ENCODE measurements at places on chromosomes 3 and 15.
A peak's percentile ranks its signal among the peaks of the same experiment; 100 is the strongest.

- DNase-seq, result no peak
Measured at GRCh38 chr3:13615019-13615528, 66.1 kb downstream of the FBLN2 start.

DNA sequence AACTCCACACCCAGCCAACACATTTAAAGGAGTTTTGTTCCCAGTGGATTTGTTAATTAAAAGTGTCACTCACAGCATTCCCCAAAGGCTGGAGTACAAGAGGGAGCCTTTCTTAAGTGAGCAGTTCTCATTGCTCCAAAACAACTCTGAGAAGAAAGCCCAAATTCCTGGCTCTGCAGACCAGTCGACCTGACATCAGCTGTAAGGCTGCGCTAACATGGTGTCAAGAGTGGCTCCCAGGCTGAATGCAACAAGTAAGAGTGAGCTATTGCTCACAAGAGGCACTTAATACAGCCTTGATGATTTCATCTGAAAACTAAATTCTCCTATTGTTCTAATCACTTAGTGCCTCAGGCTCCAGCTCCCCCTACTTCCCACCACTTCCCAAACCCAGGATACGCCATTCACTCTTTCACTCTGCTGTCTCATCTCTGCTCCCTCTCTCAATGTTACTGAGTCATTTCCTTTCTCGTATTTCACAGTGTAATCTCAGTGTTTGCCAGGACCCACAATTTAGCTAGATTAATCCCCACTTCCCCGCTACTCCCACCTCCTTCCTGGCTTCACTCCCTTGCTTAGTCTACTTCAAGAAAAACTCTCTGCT, 81.8 kb downstream of the WWTR1 start:
- peak; percentile 97 for DNase-seq

DNA sequence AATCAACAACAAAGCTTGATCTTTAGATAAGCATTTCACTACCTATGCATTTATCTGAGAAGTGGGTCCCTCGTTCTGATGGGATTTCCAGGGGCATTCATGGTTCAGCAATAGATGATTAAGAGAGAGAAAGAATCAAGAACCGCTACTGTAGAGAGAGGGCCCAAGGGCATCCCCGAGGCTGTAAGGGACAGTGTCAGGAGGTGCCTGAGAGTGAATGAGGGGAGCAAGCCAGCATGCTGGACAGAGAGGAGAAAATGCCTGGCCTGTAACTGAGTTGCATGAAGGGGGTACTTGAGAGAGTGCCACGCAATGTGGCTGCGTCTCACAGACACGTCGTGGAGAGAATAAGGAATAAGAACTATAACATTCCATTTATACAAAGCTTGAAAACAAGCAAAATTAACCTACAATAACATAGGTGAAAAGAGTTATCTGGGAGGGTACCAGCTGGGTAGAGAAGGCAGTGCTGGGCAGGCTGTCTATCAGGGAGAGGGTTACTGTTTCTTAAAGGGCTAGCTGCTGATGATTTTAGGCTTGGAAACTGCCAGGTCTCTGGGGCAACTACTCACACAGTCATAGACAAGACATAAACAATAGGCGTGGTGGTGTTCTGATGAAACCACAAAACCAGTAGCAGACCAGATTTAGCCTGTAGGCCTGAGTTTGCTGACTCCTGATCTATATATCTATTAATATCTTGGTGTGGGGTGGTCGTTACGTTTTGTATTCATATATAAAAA, 374.6 kb upstream of the CFAP20DC start:
- DNase-seq, result no peak

DNA sequence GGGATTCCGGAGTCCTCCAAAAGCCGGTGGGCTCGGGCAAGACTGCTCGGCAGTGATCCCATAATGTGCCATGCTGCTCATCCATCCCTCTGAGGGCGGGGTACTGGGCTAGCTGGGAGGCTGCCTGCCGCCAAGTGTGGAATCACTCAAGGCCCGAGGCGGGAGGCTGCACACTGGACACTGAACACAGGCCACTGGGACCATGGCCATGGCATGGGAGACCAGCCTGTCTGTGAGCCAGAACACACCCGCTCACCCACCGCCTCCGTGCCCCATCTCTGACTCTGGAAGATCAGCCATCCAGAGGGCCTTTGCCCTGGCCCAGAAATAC, 1.4 kb downstream of the C3orf22 start:
- DNase-seq, result no peak

GRCh38 chr15:78915341-78916087, 29.3 kb downstream of the CTSH start:
- no peak for DNase-seq

- peak; percentile 58 for DNase-seq
Measured at GRCh38 chr3:72270072-72270681, 485.2 kb upstream of the PROK2 start.

DNA sequence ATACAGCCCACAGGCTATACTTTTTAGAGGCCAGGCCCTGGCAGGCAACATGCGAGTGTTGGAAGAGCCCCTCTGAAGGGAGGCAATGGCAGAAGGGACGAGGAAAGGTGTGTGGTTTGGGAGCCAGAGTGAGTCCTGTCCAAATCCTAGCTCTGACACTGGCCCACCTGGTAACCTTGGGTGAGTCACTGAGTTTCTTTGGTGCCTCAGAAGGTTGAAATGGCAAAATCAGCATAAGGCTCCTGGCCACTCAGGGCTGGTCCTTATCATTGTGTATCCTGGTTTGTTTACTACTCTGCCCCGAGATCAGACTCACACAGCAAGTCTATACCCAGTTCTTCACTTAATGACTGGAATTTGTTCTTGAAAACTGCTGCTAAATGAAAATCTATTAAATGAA, 71.4 kb upstream of the TLE3 start:
- no peak for DNase-seq

DNA sequence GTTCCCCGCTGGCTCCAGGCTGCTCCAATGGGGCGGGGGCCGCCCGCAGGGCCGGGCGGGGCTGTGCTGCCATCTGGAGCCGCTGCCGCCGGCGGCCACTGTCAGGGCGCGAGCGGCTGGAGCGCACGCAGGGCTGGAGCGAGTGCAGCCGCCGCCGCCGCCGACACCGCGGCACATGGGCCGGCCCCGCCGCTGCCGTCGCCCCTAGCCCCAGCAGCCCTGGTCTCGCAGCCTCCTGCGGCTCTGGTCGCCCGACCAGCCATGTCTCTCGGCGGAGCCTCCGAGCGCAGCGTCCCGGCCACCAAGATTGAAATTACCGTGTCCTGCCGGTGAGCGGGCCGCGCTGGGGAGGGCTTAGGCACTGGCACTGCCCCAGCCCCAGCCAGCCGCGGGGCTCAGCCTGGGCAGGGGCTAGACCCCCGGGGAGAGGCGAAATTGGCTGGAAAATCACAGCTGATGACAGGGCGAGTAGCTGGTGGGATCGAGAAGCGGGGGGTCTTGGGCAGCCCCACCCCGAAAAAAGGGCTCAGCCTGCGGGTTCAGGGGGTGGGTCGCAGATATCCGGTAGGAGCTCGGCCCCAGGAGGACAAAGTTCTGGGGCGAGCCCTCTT, at the start of gene CPNE9:
Gene CPNE9, plus strand, starts transcription at position 98 of the 611 bp plus-strand sequence. Its CDS starts 164 bp downstream, at position 262.
- DNase-seq, result no peak

DNA sequence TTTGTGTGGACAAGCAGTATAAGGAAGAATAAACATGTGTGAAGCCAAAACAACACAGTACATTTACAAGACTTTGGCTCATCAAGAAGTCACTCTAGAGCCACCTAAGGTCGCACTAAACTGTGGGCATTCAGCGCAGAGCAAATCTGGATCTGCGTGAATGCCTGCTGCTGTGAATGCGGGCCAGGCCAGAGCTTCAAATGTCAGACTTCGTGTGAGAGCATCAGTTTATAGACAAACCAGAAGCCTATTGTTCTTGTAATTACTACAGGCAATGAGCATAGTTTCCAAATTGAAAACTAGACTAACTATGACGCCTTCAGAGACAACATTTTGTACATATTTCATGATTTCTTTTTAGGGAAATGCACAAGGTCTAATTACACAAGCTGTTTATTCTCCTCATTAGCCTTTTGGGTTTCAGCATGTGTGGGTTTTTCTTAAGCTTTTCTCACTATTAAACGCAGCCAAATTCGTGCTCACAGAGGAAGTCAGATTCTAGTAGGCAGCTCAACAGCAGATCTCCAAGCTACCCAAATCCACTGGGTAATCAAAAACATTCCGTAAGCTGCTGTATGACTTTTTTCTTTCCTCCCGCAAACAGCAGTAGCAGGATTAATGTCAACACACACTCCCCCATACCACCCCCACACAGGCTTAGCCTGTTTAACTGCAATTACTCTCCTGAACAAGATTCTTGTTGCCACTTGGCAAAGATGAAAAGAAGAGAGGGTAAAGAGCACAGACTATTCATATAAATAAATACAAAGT, 84.5 kb upstream of the SETMAR start:
- DNase-seq, result no peak

DNA sequence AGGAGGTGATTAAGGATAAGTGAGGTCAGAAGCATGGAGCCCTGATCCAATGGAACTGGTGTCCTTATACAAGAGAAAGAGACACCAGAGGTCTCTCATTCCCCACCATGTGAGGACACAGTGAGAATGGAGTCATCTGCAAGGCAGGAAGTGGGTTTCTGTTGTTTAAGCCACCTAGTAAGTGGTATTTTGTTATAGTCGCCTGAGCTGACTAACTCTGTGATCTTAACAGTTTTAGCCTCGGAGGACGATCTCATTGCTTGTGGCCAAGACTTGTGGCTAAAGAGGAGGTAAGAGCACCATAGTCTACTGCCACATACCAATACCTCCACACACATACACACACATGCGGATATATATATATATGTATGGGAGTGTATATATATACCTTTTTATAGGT, 73.8 kb downstream of the MCTP2 start:
- no peak for DNase-seq

GRCh38 chr3:31710123-31710803, 177.5 kb downstream of the STT3B start:
- DNase-seq, result no peak

GRCh38 chr15:71290881-71291635, 175.8 kb downstream of the THSD4 start:
- DNase-seq, result no peak

DNA sequence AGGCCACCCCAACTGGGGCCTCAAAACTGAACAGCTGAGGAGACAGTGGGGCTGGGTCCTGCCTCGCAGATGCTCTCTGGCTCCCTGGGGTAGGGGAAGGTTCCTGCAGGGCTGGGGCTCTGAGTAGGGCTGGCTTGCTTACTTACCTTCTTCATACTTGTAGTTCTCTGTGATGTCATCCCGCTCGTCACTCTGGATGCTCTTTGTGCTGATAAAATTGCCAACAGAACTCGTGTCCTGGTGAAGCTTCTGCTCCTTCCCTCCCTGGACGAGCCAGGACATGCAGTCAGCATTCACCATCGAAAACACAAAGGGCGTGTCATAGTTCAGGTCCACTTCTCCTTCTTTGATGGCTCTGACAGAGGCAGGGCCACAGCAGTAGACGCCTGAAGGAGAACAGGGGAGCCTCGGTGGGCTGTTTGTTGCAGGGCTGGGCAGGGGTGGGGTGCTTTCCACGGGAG, 17.9 kb upstream of the EPB42 start:
- DNase-seq, result no peak

DNA sequence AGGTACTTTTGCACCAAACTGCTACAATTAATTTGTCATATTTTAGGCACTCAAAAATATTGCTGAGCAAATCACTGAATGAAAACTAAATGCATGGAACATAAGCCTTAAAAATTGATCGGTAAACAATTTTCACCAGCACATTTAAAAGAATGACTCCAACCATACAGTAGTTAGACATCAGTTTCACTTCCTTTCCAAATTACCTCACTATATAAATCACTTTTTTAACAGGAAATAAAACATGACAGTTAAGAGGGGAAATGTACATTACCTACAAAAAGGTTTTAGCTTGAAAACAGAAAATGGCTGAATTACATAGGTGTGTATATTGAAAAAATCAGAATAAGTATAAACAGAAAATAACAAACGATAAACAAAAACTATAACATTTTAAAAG, 108.4 kb downstream of the SERPINI1 start:
- DNase-seq, result no peak

GRCh38 chr3:172939651-172940293, 189.2 kb downstream of the ECT2 start:
- DNase-seq, result peak; percentile 60

Data from A673 (cell line).